HFFc6 (cell line): ENCODE measurements at places on chromosomes 13 and 19. TPM values are rescaled to one million over a fixed set of nuclear protein-coding genes. Genes with fewer than 3 reads are reported as not detected.

GRCh38 chr13:59409634-59410200 is 754.0 kb downstream of the DIAPH3 start:
- H3K27ac ChIP-seq = no peak overlapping the region
- H3K4me3 ChIP-seq = no peak overlapping the region
- DNase-seq = no peak
- H3K36me3 ChIP-seq = peaks cover 13% of the 10 kb centered on the region; the same call in 1 of the 2 replicates
- H3K27me3 ChIP-seq = peaks cover 2% of the 10 kb centered on the region
- H3K4me1 ChIP-seq = peaks cover 38% of the 10 kb centered on the region

DNA sequence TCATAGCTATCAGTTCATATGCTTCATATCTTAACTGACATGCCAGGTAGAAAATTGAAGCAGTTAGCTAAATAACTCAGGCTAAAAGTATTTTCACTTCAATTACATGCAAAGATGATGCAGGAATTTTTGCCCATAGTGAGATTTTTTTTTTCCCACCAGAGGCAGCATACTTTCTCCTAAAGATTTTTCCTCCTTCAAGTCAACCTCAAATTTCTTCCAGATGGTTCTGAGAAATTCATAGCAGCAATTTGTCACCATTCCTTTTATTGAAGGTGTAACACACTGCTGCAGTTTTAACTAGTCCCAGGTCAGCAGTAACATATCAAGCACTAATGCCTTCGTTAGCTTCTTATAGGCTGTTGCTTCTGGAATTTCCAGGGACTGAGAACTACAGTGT is 141.9 kb downstream of the SUCLA2 start:
- DNase-seq = no peak
- H3K36me3 ChIP-seq = no peaks in the 10 kb centered on the region
- no peak overlapping the region for H3K4me3 ChIP-seq
- no peak overlapping the region for H3K27ac ChIP-seq

- peak overlapping the region; percentile 93 for H3K4me3 ChIP-seq
- peak overlapping the region; percentile 89 for H3K27ac ChIP-seq
- peaks cover 43% of the 10 kb centered on the region for H3K4me1 ChIP-seq
- peaks cover 9% of the 10 kb centered on the region for H3K36me3 ChIP-seq
- peaks cover 5% of the 10 kb centered on the region for H3K27me3 ChIP-seq
- DNase-seq = no peak
Measured at GRCh38 chr19:17073869-17074633, 1.2 kb downstream of the HAUS8 start.

DNA sequence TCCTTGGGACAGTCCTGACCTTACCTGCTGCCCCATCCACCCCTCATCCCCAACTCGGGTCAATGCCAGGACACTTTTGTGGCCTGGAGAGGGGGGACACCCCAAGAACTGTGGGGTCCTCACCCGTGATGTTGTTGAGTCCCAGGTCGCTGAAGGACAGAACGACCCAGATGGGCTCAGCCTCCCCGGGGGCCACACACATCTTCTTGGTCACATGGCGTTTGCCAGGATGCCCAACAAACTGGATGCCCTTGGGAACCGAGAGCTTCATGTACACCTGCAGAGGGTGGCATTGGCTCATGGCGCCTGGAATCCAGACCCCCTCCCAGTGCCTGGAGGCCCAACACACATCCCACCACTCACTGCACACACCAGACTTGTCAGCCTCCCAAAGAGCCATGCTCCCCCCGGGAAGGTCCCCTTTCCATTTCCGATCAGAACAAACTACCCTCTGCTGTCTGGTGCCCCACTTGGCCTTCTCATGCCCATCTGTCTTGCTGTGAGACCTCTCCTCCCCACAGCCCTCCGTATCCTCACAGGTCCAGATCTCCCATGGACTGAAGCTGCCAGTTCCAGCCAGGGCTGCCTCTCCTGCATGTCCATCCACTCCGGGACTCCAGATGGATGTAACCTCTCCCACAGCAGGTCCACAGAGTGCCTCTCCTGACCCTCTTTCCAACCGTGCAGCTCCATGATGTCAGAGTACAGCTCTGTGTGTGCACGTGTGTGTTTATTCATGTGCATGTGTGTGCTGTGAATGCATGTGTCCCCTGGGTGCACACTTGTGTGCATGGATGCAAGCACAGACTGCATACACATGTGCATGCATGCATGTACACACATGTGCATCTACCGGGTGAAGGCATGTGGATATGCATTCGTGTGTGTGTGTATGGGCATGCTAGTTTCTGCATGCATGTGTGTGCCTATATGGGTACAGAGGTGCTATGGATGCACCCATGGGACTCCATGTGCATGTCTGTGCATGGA is 58.4 kb downstream of the F2RL3 start:
- H3K4me3 ChIP-seq = no peak overlapping the region
- H3K27me3 ChIP-seq = peaks cover 16% of the 10 kb centered on the region
- no peaks in the 10 kb centered on the region for H3K36me3 ChIP-seq
- H3K4me1 ChIP-seq = no peaks in the 10 kb centered on the region
- H3K27ac ChIP-seq = no peak overlapping the region

DNA sequence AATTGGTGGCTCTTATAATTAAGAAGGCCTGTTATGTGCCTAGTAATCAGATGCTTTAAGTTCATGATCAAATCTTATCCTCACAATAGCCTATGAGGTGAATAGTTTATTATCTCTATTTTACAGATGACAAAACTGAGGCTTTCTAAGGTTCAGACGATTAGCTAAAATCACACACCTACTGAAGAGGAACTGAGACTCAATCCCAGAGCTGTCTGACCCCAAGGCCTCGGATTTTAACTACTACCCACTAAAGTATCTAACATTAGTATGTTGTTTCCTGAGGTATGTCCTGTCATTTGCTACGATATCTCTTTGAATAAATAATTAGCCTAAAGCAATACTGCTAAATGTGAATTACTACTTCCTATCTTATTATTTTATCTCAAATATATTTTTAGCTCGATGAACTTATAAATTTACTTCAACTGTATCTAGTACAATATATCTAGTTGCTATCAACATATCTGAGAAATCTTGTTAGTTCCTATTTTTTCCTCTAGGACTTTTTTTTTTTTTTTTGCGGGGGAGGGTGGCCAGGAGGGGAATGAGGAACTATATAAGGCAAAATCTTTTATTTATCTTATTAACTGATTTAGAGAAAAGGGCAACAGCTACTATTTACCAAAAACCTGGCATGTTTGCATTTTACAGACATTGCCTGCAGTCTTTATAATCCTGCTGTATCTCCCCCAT is 118.5 kb downstream of the ABCC4 start:
- no peak overlapping the region for H3K27ac ChIP-seq
- peaks cover 11% of the 10 kb centered on the region for H3K4me1 ChIP-seq
- H3K4me3 ChIP-seq = no peak overlapping the region
- no peaks in the 10 kb centered on the region; the same call in 1 of the 2 replicates for H3K36me3 ChIP-seq

DNA sequence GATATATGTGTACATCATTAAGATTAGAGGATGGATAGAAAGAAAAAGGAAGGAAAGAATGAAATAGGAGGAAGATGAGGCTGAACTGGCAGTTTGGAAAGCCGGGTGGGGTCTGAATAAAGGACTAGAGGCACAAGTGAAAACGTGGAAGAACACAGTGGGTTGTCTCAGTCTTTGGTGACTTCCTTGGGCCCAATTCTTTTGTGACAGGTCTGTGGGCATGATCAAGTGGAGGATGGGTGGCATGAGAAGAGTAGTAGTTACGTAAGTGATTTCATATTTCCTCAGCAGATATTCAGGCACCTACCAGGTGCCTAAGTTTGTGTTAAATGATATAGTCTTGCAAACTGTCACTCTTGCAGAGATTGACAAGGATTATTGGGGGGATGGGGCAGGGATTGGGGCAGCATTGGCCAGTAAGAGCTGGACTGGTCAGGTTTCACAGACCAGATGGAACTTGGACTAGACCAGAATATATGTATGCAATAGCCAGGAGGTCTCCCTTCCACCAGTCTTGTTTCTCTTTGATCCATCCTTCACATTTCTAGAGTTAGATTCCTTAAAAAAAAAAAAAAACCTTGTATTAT is 2.7 kb downstream of the TPP2 start:
- H3K4me1 ChIP-seq = peaks cover 75% of the 10 kb centered on the region
- H3K27ac ChIP-seq = no peak overlapping the region

DNA sequence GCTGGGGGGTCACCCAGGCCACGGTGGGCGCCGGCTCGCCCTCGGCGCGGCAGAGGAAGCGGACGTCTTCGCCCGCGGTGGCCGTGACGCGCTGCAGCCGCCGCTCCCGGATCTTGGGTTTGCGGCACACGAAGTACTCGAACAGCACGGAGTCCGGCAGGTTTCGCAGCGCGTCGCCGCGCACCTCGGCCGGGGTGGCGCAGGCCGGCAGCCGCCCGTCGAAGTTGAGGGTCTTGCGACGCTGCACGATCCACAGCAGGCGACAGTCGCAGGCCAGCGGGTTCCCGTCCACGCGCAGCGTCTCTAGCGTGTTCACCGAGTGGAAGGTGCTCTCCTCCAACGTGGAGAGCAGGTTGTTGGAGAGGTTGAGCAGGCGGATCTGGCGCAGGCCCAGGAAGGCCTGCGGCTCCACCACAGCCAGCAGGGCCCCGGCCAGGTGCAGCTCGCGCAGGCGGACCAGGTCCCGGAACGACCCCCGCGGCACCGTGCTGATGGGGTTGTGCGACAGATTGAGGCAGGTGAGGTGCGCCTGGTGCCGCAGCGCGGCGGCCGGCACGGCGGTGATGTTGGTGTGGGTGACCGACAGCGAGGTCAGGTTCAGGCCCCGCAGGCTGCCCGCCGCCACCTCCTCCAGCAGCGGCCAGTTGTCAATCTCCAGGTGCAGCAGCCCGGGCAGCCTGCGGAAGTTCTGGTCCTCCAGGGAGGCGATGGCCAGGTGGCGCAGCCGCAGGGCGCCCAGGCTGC is 8.6 kb upstream of the PEAK3 start:
- H3K27ac ChIP-seq = no peak overlapping the region
- DNase-seq = no peak
- peaks cover 6% of the 10 kb centered on the region; the same call in 1 of the 2 replicates for H3K36me3 ChIP-seq
- peaks cover 35% of the 10 kb centered on the region for H3K27me3 ChIP-seq

GRCh38 chr13:44266772-44267171 is 106.9 kb upstream of the SERP2 start:
- peaks cover 31% of the 10 kb centered on the region for H3K4me1 ChIP-seq
- DNase-seq = no peak
- H3K4me3 ChIP-seq = no peak overlapping the region
- no peak overlapping the region for H3K27ac ChIP-seq
- H3K36me3 ChIP-seq = no peaks in the 10 kb centered on the region

DNA sequence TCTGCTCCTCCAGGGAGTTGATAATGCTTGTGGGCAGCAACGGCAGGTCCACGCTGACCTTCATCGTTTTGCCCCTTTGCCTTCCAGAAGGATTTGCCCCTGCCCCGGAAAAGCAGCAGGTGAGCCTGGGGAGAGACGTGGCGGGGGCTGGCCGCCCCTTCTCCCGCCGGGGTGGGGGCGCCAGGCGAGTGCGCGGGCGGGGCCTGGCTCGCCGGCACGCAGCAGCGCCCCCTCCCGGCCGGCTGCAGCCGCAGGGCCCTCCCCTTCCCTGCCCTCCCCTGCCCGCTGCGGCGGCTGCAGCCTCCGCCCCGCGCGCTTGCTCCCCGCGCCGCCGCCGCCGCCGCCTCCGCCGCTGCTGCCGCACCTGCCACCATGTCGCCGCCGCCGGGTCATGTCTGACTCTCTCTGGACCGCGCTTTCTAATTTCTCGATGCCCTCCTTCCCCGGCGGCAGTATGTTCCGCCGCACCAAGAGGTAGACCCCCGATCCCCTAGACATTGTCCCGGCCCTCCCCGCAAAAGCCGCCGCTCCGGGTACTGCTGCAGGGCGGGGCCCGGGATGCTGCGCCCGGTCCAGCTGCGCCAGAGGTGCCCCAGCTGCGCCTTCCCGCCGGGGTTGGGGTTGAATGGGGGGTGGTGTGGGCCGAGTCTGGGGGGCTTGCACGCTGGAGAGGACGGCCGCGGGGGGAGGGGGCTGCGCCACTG is at the start of gene MAST1:
MAST1 (plus strand) TSS at position 334 of the 704 bp plus-strand sequence; CDS start at position 392, 58 bp downstream.
- H3K27ac ChIP-seq = no peak within 1 kb of the TSS
- H3K36me3 ChIP-seq = no peaks in the 10 kb centered on the region
- H3K4me3 ChIP-seq = peak within 1 kb of the TSS; percentile 67; the same call in 1 of the 2 replicates
- no peak for DNase-seq
- peaks cover 53% of the 10 kb centered on the region for H3K27me3 ChIP-seq

DNA sequence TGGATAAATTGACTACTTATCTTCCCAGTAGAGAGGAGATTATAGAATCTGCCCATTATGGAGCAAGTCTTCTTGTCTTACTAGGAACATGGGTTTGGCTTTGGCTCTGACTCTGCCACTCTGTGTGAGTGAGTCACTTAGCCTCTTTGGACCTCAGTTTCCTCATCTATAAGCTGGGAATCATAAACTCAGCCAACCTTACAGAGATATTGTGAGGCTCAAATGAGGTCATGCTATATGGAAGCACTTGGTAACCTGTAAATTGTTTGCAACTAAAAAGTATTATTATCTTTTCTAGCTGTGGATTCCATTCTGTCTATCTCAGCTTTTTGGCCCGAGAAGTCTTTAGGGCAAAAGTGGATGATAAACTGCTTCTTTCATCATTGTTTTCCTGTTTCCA is 186.8 kb upstream of the TSC22D1 start:
- no peaks in the 10 kb centered on the region; the same call in 1 of the 2 replicates for H3K27me3 ChIP-seq
- H3K4me1 ChIP-seq = peaks cover 29% of the 10 kb centered on the region
- no peak overlapping the region for H3K4me3 ChIP-seq
- no peak overlapping the region for H3K27ac ChIP-seq

DNA sequence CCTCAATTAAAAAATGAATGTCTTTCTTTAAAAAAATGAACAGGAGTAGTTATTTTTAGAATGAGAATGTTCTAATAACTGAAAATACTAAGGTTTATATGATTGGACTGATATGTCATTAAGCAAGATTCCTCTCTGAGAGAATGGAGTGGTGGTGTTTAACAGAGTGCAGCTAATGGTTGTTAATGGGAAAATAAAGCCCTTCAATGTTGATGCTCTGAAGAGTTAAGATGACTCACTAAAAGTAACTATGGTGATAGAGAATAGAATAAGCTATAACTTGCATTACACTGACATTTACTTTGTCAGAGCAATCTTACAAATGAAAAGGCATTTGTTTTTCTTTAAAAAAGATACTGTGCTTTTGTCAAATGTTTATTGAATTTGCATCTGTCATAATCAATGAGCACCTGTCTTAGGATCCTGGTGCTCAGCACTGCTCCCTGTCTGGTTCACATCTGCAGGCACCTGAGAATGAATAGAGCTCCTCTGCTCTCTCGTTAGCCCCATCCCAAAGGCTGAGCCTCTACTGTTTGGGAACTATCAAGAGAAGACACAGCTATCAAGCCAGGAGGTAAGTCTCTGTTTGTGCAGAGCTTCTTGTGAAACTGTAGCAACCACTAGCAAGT is 15.1 kb downstream of the PABPC3 start:
- H3K27ac ChIP-seq = no peak overlapping the region
- peaks cover 5% of the 10 kb centered on the region for H3K27me3 ChIP-seq
- no peaks in the 10 kb centered on the region for H3K36me3 ChIP-seq
- H3K4me3 ChIP-seq = no peak overlapping the region

GRCh38 chr19:46251416-46251815 is 21.9 kb downstream of the IGFL1 start:
- no peak overlapping the region for H3K4me3 ChIP-seq
- DNase-seq = no peak
- no peaks in the 10 kb centered on the region for H3K36me3 ChIP-seq
- H3K4me1 ChIP-seq = no peaks in the 10 kb centered on the region
- no peak overlapping the region for H3K27ac ChIP-seq
- peaks cover 59% of the 10 kb centered on the region for H3K27me3 ChIP-seq

Gene ZNF534
- not detected in 3 replicates for total RNA-seq

Gene KLK15
- not detected in 3 replicates for total RNA-seq

Gene ZNF677
- total RNA-seq = 10.3 to 17.1 TPM (median 10.7 TPM) in 3 replicates

Gene CGB8
- 0.77 to 3.1 TPM (median 0.80 TPM) in 3 replicates for total RNA-seq

Gene LILRB4
- total RNA-seq = not detected in 3 replicates

Gene ADAMTSL5
- 12.1 to 20.5 TPM (median 15.3 TPM) in 3 replicates for total RNA-seq
